ENCODE measurements at places on chromosomes 3 and 15.

- DNase-seq: no peak
These were observed 326.9 kb downstream of the IL5RA start for GRCh38 chr3:2783261-2783660.

- no peak for DNase-seq
These were observed 77.7 kb downstream of the OCA2 start for GRCh38 chr15:28021281-28022039.

DNA sequence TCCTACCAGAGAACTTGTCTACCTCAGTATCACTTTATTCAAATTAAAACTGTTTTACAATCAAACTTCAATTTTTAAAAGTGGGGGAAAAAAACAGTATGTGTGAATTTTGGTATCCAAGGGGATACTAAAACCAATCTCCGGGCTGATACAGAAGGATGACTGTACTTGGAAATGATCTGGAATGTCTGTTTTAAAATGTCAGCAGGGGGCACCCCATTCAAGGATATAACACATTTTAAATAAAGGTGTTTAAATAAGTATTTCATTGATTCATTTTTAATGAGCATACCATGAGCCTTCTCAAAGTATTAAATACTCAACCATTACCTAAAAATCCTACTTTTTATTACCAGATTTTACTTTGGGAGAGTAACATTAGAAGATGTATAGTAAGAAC lies 67.9 kb downstream of the ULK4 start:
- no peak for DNase-seq

DNA sequence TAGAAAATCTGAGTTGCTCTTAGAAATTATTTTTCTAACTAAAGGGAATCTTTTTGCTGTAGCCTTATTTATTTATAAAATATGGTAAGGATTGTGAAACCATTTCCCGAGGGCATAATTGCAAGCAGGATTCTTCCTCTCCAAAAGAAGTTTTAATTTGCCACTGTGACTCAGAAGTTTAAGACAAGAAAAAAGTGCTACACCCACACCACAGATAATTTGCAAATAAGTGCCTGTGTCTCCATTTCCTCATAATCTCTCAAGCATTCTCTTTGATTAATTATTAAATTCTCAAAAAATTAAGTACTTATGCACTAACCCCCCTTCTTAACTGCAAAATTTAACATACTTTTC lies 43.6 kb downstream of the RASA2 start:
- no peak for DNase-seq

GRCh38 chr15:27360316-27360715 lies 389.3 kb downstream of the GABRG3 start:
- no peak for DNase-seq

DNA sequence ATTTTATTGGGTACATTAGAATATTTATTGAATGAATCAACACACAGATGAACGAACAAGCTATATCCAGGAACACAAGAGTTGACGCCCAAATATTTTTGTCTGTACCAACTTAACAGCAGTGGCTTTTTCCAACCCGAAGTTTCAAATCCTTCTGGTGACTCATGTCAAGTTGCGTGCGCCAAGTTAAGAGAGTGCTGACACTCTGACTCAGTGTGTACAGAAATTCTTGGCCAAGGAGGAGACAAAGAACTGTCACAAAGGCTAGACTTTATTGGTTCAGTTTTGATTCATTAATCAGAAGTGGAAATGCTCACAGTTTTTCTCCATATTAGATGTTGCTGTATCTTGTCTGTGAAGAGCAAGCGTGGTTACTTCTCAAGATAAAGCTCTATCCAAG lies 59.6 kb upstream of the TSC22D2 start:
- no peak for DNase-seq

DNA sequence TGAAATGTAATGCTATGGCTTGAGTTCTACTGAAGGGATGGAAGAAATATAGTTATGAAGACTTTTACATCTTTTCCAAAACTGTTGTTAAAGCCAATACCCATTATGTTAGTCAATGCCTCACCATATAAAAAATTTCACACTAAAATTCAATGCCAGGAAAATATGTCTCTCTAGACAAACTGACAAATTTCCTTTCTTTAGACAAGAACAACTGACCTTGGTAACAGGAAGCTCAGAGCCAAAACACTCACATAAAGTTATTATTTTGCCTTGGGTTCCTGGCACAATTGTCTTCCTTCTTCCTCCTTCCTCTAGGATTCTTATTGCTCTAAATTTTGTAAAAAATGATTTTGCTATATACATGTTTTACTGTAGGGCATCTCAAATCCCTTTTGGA lies 26.7 kb downstream of the INTS14 start:
- no peak for DNase-seq

- DNase-seq: no peak
These were observed 161.3 kb downstream of the KLF13 start for GRCh38 chr15:31487811-31488436.

DNA sequence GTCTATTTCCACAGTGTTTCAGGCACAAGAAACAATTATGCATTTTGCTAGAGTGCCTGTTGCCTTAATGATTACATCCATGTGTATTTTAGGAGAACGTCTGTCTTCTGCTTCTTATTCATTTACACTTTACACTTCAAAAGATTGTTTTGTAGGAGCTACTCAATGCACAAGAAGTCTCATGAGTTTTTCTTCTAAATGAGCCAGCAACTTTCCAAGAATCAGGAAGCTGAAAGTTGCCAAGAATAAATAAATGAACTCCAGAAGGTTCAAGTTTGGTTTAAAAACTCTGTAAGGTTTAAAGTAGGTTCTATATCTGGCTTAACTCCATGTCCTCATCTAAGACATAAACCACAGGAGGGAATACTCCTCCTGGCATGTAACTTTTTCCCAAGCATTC lies 103.8 kb upstream of the ADPGK start:
- no peak for DNase-seq

DNA sequence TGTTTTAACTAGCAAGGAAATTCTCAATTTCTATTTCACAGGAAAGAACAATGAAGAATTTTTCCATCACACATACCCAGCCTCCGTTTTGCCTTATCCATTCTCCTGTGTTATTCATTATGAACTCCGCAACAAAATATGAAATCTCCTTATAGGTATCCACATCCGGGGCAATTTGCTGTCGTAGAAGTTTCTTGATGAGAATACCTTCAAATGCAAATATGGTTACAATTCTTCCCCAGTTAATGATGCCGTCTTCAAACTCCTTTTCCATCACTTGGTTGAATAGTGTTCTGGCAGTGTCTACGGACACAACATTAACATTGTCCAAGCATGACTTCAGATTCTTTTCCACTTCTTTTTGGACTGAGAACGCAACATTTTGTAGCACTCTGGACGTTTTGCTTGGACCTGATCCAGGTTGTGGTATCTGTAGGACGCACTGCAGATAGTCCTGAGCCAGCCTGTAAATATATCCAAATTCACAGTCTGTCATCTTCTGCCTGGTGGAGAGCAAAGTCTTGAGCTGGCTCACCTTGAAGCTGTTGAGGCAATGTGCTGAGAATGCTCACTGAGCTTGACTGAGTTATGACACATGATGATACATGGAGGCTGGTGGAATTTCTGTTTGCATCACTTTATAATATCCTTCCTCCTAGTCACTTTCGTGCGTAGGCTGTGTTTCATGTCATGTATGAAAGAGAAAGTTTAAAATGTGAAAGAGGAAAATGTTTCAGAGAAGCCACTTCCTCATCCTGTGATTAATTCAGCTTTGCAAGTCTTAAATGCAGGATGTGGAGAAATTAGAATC lies at the start of gene BCL2A1:
TSS of gene BCL2A1 (minus strand) at position 573 of the 811 bp plus-strand sequence. CDS start at position 496, 77 bp downstream.
- DNase-seq: no peak

DNA sequence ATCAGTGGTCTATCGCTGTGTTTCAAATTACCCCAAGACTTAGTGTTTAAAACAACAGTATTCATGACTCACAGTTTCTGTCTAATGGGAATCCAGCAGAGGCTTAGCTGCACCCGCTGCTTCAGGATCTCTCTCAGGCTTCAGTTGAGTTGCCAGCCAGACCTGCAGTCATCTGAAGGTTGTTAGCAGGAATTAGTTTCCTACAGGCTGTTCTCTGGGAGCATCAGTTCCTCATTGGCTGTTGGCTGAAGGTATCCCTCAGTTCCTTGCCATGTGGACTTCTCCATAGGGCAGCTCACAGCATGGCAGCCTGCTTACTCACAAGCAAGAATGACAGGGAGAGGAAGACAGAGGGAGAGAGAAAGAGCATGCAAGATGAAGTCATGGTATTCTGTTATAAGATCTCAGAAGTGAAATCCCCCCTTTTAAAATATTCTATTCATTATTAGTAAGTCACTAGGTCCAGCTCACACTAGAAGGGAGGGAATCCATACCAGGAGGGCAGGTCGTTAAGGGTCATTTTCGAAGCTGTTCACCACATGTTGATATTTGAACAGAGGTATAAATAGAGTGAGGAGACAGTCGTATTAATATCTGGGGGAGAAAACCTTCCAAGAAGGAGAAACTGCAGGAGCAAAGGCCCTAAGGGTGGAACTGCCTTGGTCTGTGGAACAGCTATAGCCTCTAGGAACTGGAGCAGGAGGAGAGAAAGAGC lies 473.9 kb upstream of the PPP2R3A start:
- DNase-seq: no peak

GRCh38 chr3:136802481-136802996 lies 16.4 kb upstream of the SLC35G2 start:
- DNase-seq: no peak

DNA sequence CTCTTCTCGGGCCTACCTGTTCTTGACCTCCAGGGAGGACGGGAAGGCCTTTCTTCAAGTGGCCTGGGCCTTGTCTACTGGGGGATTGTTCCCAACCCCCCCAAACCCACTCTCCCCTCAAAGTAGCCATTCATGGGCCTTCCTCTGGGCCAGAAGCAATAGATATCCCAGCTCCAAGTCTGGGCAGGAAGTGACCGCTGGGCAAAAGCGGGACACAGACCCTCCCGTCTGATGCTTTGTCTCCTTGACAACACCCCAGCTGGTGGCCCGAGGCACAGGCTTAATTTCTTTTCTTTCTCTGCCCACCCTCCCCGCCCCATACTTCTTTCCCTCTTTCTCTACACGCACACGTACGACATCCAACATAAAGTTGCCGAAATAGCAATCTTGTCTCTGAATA lies 41.4 kb upstream of the FEZF2 start:
- DNase-seq: no peak

DNA sequence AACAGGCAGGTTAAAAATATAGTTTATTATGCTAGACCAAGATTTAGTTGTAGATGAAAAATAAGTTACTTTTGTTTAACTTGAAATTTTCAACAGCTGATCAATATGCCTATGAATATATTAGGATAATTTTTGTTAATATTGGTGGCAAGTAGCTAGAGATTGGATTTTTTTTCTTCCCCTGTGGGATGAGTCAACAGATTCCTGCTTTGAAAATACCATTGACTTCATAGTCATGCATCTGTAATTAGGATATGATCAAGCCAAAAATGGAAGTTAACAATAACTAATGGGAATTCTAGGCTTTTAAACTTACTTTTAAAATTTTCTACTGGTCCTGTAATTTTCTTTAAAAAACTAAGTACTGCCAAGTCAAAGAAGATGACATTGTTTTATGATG lies 211.7 kb downstream of the ZIC1 start:
- DNase-seq: no peak

DNA sequence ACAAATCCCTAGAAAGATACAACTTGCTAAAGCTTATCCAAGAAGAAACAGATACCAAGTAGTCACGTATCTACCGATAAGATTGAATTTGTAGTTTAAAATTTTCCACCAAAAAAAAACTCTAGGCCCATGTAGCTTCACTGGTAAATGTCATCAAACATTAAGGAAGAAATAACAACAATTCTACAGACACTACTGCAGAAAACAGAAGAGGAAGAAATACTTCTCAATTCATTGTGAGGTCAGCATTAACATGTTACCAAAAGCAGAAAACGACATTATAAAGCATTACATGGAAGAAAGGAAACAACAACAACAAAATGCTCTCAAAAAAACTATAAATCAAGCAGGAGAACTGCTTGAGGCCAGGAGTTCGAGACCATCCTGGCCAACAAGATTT lies 27.5 kb upstream of the TM4SF19 start:
- DNase-seq: no peak

DNA sequence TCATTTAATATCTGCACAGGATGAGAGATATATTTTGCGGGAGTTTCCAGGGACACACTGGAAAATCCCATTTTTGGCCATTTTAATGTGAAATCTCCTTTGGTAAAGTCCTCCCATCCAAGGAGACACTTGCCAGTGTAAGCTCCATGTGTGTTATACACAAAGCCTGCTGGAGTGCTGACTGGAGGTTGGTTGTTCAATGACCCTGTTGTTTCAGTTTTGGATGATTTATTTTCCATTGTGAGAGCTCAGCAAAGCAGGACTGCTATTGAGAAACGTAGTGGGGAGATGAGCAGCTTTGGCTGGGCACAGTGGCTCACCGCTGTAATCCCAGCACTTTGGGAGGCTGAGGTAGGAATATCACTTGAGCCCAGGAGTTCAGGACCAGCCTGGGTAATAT lies 127.7 kb downstream of the NUP210 start:
- DNase-seq: no peak

DNA sequence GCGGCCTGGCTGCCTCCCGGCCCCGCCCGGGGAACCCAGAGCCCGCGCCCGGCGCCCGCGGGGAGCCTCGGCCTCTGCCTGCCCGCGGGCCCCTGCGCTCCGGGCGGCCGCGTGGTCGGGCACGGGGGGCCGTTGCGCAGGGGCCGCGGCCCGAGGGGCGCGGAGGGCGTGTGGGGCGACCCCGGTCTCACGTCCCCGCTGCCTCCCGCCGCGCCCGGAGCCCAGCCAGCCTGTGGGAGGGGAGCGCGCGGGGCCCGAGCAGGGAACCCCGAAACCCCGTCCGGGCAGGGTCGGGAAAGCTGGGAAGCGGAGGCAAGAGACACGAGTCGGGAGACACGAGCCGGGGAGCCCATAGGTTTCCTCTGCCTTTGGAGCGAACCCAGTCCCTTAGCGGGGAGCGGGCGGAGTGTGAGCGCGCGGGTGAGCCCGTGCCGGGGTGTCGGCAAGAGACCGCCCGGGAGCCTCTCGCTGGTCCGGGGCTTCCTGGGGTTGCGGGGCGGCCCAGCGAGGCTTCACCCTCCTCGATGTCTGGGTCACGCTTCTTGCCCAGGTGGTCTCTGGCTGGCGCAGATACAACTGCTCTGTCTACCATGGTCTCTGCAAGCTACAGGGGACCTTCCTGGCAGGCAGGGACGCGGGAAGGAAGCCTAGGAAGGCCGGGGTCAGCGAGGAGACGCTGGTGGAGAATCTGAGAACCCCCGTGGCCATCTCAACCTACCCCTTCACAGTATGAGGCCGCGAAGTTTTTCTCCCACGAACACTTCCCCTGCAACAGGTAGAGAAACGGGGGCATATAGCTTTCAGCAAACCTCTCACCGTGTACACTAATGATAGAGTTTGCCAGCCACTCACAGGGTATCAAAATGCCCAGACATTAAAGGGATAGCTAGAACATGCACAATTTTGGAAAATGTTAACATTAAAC lies 586 bp downstream of the LRRK1 start:
- DNase-seq: no peak

All from activated T-helper 1 cell treated with anti-CD3 and anti-CD28 coated beads, Interleukin-2, amount 50 U/mL, for 16 hours (primary cell).